Lung microvascular endothelial cell (primary cell): ENCODE measurements at places on chromosomes 13 and 19.

GRCh38 chr19:10691178-10691881 lies 9.9 kb upstream of the QTRT1 start:
- DNase-seq: no peak

DNA sequence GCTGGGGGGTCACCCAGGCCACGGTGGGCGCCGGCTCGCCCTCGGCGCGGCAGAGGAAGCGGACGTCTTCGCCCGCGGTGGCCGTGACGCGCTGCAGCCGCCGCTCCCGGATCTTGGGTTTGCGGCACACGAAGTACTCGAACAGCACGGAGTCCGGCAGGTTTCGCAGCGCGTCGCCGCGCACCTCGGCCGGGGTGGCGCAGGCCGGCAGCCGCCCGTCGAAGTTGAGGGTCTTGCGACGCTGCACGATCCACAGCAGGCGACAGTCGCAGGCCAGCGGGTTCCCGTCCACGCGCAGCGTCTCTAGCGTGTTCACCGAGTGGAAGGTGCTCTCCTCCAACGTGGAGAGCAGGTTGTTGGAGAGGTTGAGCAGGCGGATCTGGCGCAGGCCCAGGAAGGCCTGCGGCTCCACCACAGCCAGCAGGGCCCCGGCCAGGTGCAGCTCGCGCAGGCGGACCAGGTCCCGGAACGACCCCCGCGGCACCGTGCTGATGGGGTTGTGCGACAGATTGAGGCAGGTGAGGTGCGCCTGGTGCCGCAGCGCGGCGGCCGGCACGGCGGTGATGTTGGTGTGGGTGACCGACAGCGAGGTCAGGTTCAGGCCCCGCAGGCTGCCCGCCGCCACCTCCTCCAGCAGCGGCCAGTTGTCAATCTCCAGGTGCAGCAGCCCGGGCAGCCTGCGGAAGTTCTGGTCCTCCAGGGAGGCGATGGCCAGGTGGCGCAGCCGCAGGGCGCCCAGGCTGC lies 8.6 kb upstream of the PEAK3 start:
- no peak for DNase-seq

DNA sequence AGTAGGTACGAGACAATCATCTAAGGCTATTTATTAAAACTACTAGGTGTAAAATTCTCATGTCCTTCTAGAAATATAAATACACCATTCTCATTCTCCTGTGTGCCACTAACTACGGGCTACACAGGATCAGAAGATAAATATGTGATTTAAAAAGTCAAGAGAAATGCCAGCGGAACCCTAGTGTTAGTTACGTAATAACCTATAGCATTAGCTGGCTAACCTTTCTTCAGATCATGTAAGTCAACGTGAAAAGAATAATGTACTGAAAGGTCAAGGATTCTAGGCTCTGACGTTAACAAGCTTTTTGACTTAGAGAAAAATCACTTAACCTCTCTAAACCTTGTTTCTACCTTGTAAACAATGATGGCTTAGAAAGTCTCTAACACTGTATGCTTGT lies 121.8 kb downstream of the RGCC start:
- DNase-seq: no peak

GRCh38 chr13:44576351-44577235 lies 463 bp upstream of the TSC22D1 start:
- DNase-seq: peak; percentile 37

DNA sequence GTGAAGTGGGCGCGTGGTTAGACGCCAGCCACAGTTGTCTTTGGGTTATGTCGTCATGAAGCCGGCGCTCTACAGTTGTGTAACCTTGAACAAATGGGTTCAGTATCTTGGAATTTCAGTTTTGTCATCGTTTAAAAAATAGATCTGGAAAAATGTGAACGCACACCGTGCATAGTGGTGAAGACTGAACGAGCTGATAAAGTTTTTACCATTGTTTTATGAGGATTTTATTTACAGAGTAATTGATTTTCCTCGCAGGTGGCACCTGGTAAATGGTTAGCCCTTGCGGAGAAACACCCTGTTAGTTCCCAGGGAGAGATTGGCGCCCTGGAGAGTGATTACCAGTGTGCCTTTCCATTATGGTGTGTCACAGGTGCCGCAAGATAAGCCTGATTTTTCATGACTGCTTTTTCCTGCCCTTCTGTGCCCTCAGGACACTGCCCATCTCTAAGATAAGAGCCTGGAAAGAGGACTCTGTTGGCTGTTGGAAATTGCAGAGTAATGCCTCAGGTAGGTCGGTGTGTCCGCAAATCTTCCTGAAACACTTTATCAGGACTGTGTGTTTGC lies 577 bp downstream of the ZNF181 start:
- DNase-seq: peak; percentile 86

DNA sequence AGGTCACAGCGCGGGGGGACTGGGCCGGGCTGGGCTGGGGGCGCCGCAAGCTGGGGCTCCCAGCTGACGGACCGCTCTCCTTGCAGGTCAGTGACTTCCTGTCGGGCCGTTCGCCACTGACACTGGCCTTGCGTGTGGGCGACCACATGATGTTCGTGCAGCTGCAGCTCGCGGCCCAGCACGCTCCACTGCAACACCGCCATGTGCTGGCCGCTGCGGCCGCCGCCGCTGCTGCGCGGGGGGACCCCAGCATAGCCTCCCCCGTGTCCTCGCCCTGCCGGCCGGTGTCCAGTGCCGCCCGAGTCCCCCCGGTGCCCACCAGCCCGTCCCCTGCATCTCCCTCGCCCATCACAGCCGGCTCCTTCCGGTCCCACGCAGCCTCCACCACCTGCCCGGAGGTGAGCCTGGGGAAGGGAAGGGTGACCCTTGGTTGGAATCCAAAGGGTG lies 5.7 kb downstream of the MIDN start:
- DNase-seq: no peak

GRCh38 chr13:106507560-106508274 lies 27.7 kb downstream of the EFNB2 start:
- DNase-seq: peak; percentile 50

GRCh38 chr13:111877906-111878305 lies 189.0 kb upstream of the SOX1 start:
- no peak for DNase-seq

GRCh38 chr13:28325022-28325421 lies 169.9 kb downstream of the FLT1 start:
- DNase-seq: no peak

- DNase-seq: peak; percentile 78
Measured at GRCh38 chr13:42110410-42111155, 62.1 kb downstream of the DGKH start.

GRCh38 chr13:50955241-50955640 lies 45.6 kb downstream of the RNASEH2B start:
- DNase-seq: no peak

DNA sequence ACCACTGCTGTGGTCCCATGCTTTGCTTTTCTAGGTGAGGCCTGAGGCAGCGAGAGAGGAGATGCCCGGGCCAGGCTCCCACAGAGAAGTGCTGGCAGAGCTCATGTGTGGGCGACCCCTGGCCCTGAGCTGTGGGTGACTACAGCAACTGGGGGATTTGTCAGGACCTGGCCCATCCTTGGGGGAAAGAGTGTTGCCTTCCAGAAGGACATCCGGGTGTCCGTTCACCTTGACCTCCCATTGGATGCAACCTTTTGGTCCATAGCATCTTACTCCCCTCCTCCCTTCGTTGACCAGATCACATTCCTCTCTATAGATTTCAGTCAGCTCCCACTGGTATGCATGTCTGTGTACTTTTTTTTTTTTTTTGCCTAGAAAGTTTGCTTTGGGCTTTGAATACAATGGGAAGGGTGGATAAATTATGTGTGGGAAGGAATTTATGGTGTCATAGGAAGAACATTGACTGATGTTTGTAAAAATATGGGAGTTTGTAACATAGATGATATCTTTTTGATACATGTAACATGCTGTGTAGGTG lies 84.2 kb upstream of the RNF113B start:
- no peak for DNase-seq

GRCh38 chr13:48281556-48281955 lies 22.0 kb upstream of the RB1 start:
- DNase-seq: no peak

DNA sequence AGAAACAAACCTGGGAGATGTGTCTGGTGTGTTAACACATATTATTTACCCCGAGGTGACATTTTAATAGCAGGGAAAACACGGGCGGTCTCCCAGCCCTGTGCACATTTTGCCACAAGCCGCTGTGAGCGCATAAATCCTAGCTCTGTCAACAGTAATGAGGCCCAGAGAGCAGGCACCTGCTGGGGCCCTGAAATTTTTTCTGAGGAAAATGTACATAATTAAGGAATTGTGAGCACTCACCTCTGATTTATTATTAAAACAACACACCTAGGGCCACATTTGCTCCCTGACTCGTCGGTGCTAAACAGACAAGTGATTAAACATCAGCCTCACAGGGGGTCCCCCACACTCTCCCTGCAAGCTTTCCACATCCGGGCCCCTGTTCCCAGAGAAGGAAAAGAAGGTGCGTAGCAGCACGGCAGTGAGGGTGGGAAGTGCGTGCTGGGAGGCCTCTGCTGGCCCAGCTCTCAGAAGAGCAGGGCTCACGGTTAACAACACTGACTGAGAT lies 616.3 kb downstream of the UQCRFS1 start:
- no peak for DNase-seq

- peak; percentile 52 for DNase-seq
Measured at GRCh38 chr13:65926750-65927171, 1303.4 kb downstream of the PCDH9 start.

DNA sequence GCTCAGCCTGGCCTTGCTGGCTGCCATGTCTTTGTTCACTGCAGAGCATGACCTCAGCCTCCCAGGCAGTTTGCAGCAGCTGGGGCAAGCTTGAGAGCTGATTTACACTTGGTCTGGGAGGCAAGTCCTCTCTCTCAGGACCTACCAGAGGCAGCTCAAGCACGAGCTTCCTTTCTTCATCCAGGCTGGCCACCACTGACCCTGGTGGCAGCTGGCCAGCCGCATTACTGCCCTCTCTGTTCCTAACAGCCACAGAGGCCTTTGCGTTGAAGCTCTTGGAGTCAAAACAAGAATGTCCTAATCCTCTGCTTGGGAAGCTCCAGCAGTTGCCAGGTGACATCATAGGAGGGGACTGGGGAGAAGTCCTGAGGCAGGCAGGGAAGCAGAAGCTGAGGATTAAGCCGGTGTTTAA lies 85.7 kb downstream of the NUFIP1 start:
- peak; percentile 34 for DNase-seq

DNA sequence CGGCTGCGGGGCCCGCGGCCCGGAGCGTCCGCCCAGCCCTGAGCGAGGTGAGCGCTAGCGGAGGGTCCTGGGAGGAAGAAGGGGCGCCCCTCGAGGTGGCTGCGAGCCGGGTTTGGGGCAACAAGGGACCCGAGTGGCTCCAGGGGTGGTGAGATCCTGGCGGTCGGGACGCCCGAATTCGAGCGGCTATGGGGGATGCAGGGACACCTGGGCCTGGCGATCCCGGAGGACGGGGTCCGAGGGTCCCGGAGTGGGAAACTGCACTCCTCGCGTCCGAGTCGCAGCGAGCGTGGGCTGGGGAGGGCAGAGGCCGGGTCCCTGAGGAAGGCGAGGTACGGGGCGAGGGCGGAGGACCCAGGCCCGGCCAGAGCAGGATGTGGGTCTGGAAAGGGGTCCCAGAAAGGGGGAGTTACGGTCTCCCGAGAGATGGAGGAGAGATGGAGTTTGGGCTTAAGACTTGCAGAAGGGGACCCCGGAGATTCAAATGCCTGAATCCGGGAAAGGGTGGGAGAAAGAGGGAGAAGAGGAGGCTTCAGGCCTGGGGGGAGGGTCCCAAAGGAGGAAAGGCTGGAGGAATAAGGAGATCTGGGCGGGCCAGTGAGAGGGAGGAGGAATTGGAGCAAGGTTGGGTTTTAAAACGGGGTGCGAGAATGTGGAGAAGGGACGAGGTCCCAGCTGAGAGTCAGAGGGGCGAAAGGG lies 542 bp downstream of the CACNG7 start:
- no peak for DNase-seq

- DNase-seq: peak; percentile 88
Measured at GRCh38 chr13:73708393-73708985, 425.7 kb downstream of the KLF12 start.

- peak; percentile 14 for DNase-seq
Measured at GRCh38 chr13:23348262-23349127, 85.0 kb downstream of the SACS start.

- no peak for DNase-seq
Measured at GRCh38 chr19:35228177-35228930, at the start of gene FAM187B. FAM187B (minus strand) TSS chr19:35228739; CDS start chr19:35228680, 59 bp downstream.

DNA sequence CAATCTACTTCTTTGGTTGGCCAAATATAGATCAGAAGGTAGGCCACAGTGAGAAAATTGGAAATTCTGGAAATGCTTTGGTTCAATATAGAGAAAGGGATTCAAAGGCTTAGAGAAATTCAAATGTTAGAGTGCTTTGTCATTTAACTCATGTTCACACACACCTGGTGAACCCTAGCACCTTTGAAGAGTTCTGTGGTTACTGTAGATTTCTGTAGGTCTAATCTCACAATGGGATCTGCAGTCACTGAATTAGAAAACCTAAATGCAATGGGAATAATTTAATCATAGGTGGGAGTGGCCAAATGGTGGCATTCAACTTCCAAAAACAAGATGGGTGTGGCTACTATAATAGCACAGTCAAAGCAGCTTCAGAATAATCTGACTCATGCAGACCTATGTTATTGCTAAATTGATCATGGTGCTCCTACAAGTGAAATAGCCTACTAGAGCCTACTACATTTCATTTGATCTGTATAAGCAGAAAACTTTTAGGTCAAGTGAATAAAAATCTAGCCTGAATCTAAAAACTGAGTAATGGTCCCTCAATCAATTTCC lies 1152.9 kb downstream of the PCDH9 start:
- no peak for DNase-seq

DNA sequence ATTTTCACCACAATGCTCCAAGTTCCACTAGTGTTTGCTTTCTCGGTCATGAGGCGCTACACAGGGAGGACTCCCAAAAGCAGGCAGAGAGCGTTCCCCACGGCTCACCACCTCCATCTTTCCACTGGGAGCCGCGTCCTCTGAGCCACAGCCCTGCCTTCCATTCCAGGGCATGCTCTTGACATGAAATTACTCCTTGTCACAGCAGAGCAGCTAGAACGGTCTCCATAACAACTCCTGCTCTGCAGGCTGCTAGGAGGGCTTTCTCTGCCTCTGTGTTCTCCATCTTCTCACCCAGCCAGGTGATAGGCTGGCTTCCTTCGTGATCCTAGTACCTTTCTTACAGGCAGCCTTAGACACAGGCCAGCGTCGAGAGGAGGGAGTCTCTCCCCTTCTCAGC lies 171.8 kb upstream of the UBL3 start:
- DNase-seq: no peak

DNA sequence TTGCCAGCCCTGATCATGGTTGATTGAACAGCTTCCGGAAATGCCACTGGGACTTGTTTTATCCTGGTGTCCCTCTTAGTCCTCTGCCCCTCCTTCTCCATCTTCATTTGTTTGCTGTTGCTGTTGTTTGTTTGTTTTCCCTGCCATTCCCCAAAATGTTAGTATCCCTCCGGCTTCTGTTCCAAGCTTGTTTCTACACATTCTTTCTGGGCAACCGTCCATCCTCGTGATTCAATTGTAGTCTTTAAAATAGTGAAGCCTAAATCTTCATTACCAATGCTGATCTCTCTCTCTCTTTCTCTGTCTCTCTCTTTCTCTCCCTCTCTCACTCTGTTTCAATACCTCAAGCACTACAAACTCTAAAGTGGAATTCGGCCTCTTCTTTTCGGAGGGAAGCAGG lies 649.3 kb upstream of the ARGLU1 start:
- no peak for DNase-seq
